ENCODE measurements at places on chromosomes 11 and 22.

DNA sequence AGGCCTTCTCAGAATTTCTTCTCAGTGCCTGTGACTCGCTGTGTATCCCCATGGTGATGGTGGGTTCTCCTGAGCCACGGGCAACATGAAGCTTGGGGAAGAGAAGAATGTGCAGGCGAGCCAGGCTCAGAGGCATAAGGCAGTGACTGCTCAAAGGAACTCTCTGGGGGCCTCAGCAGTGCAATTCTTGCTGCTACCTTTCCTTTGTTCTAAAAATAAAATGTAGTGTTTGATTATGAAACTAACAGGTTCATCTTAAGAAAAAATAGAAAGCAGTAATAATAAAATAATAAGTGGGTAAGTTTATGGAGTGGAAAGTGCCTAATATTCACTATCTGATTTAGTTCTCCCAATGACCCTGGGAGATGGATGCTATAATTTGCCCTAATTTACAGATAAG is 46.7 kb downstream of the MEI1 start:
- DNase-seq: no peak

GRCh38 chr11:20912922-20913512 is 243.6 kb downstream of the NELL1 start:
- DNase-seq: no peak

DNA sequence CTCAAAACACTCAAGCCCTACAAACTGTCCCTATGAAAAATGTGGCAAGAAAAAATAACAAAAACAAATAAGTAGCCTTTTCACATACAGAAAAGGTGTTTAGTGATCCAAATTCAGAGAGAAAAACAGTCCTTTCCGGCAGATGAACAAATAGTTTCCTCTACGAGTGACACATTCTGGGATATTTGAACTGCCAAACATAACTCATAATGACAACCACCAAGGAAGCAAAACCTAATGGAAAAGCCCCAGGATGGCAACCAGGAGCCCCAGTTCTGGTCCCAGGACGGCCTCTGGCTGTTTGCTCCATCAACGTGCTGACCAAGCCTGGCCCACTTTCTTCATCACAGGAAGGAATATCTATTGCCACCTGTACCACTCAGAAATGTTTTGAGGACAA is 6.0 kb downstream of the PACSIN2 start:
- no peak for DNase-seq

GRCh38 chr11:117877120-117877784 is 794 bp upstream of the FXYD6 start:
- DNase-seq: no peak

- no peak for DNase-seq
Observed at GRCh38 chr11:71426413-71426812, 21.8 kb downstream of the DHCR7 start.

DNA sequence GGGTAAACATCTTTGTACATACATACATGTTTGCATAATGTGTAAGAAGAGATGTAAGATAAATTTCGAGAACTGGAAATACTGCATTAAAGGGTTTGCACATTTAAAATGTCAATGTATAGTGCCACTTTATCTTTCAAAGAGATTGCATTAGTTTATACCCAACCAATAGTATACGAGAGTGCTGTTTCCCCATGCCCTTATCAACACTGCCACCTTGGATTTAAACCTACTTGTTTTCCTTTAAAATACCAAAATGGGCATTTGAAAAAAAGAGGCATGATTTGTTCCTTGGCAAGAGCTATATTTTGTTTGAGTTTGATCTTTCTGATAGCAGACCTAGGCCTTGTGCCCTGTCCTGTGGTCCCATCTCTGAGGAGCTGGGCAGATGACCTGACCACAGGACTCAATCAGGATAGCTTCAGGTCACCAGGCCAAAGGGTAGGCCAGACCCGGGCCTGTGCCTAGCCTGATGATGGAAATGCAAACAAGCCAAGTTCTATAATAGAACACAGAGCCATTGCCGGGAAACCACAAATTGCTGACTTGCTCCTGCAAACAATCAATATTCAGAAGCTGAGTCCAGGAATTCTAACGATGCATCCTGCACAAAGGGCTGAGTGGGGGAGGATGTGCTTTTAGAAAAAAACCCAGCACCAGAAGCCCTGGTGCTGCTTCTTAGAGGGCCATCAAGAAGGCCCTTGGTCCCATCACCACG is 16.9 kb upstream of the ALG8 start:
- no peak for DNase-seq

DNA sequence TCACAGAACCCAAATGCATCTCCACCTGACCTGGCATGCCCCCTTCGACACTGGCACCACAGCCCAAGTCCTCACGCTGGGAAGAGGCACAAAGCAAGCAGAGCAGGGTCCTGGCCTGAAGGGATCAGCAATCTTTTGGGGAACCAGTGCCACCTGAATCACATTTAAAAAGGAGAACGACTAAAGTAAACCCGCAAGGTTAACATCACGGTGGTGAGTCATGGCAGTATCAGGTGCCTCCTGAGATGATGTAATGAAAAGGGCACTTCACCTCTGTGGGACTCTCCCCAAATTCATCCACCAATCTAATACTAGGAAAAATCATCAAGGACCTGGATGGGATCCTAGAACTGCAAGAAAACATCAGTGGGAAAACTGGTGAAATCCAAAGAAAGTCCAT is 44.9 kb downstream of the PACSIN2 start:
- no peak for DNase-seq

DNA sequence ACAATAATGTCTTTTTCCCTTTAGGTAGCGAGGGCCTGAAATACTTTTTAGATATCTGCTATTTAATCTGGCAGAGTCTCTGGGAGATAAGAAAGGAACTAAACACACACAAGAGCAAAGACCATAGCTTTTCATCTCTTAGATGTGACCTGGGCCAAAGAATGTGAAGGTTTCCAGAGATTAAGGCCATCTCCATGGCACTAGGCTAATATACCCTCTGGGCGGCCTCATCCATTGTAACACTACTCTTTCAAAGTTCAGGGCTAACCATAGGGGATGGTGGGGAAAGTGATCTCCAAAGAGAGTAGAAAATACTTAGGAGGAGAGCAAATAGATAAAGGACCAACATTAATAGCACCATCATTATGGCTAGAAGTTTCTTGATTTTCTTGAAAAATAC is 326.4 kb downstream of the LRRC4C start:
- no peak for DNase-seq

GRCh38 chr11:76453248-76453647 is 8.4 kb downstream of the EMSY start:
- no peak for DNase-seq

DNA sequence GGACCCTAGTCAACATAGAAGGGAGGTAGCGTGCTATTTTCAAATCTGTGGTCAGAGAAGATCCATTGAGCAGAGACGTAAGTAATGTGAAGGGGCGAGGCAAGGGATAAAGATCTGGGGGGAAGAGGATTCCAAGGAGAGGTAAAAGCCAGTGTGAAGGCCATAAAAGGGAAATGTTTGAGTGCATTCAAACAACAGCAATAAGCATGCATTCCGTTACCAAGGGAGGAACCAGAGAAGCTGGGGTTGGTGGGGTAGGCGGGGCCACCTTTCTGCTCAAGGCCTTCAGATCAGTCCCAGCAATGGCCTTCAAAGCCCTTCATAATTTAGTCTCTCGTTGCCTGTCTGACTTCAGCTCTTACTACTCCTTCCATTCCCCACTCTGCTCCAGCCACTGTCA is 18.4 kb upstream of the SMPD1 start:
- no peak for DNase-seq

DNA sequence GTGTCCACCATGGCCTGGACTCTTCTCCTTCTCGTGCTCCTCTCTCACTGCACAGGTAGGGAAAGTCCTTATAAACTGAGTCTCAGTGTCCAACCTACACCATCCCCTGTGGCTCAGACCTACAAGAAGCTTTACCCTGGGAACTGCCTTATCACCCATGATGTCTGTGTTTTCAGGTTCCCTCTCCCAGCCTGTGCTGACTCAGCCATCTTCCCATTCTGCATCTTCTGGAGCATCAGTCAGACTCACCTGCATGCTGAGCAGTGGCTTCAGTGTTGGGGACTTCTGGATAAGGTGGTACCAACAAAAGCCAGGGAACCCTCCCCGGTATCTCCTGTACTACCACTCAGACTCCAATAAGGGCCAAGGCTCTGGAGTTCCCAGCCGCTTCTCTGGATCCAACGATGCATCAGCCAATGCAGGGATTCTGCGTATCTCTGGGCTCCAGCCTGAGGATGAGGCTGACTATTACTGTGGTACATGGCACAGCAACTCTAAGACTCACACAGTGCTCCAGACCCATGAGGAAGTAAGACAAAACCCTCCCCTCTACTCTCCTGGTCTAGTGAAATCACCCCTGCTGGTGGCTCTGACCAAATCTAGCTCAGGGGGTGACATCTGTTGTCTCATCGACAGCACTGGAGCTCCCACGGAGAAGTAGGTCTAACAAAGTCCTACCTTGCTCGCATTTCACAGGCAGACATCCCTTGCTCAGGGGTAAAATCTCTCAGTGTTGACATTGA is 74.3 kb downstream of the VPREB1 start:
- DNase-seq: no peak

DNA sequence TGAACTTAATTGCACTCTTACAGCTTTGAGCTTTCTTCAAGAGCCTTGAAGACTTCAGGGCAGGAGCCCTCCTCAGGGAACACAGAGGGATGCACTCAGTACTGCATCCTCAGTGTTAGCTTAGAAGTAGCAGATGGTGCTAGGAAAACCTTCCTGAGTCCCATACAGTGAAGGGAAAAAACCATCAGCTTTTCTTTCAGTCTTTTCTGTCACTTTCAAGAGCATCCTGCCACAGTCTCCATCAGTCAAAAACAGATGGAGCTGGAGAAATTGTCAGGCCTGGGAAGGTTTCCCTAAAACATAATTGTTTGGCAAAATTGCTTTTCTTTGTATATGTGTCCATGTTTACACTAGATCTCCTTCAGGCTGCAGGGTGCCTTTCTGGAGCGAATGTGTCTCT is 384.1 kb downstream of the NELL1 start:
- DNase-seq: no peak

GRCh38 chr11:4191031-4191571 is 96.5 kb downstream of the RRM1 start:
- DNase-seq: no peak

- no peak for DNase-seq
Observed at GRCh38 chr11:61551634-61552033, 29.2 kb downstream of the SYT7 start.

DNA sequence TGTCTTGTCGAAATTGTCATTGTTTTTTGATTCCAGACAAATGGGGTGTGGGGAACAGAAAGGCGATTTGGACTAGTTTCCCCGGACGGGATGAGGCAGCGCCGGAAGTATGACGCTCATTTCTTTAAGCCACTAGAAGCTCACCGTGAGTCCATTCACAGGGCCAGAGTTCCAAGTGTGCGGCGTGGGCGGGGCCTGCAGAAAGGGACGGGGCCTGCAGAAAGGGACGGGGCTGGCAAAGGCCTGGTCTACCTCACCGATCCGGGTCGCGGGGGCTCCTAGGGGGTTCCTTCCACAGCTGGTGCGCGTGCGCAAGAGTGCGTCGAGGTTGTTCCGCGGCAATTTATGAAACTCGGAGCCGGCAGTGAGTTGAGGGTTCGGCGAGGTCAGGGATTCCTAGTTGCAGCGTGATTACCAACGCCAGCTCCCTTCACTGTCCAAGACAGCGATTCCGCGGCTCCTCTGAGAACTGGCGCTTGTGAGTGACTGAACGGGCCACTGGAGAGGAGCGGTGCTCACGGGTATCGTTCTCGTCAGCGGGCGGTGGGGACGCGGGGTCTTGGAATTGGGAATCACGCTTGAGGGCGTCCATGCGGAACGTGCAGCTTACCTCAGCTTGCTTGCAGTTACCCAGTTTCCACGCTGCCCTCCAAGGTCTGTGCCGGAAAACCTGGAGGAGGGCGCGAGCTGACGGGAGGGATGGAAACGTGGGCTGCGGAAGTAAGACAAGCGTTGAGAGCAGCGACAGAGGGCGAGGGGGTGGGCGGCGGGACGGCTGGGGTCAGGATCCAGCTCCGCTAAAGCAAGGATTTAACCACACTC is at the start of gene ZNF215:
Gene ZNF215, plus strand, starts transcription at position 219 of the 822 bp plus-strand sequence. CDS start 5,847 bp downstream, outside the sequence.
- DNase-seq: no peak

GRCh38 chr11:6681949-6682348 is 1.2 kb downstream of the MRPL17 start:
- DNase-seq: no peak

- no peak for DNase-seq
Observed at GRCh38 chr22:45971408-45972028, 5.4 kb downstream of the WNT7B start.

GRCh38 chr11:118868659-118869058 is 15.0 kb upstream of the CXCR5 start:
- no peak for DNase-seq

GRCh38 chr11:75780888-75781287 is 12.3 kb downstream of the DGAT2 start:
- DNase-seq: no peak

- no peak for DNase-seq
Observed at GRCh38 chr11:95147364-95147905, 57.8 kb downstream of the ENDOD1 start.

- no peak for DNase-seq
Observed at GRCh38 chr22:50153056-50153755, 17.3 kb upstream of the PANX2 start.

DNA sequence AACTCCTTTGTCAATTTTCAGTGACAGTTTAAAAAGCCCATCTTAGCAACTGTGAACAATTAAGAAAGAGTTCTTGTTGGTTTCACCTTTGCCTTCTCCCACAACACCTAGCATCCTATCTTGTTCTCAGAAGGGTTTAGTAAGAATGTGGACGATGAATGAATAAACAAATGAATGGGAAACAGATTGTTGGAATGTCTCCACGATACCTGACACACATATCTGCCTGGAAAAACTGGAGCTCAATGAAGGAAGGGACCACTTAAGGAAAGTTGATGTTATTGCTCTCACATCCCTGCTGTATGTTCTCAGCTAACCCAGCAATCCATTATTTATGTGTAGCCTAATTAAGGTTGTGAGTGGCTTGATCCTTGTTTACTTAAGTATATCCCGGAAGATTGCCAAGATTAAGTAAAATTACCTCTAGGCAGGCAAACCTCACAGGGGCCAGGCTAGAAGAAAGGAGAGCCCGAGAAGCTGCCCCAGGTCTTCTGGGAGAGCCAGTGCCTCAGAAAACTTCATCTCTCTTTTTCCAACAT is 286.4 kb downstream of the NXPE2 start:
- DNase-seq: no peak

DNA sequence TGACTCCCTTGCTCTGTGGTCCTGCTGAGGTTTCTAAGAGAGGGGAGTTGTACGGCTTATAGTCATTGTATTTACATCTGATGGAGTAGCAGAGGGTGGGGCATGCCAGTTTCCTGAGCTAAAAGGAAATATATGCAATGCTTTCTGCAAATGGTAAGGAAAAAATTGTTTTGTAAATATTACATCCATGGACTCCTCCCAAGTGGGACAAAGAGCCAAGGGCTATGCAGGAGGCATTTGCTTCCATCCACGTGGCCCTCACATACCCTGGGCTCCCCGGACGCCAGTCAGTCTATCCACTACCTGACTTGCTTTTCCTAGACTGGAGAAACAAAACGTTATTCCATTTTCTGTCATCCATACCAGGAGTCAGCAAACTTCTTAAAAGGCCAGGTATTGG is 59.7 kb upstream of the PITPNB start:
- no peak for DNase-seq

GRCh38 chr11:90364527-90364926 is 141.7 kb upstream of the CHORDC1 start:
- no peak for DNase-seq

- DNase-seq: no peak
Observed at GRCh38 chr11:125110506-125110905, 920 bp downstream of the TMEM218 start.

All from NCI-H2171 (cell line).